ENCODE measurements at places on chromosomes 7 and 10.

DNA sequence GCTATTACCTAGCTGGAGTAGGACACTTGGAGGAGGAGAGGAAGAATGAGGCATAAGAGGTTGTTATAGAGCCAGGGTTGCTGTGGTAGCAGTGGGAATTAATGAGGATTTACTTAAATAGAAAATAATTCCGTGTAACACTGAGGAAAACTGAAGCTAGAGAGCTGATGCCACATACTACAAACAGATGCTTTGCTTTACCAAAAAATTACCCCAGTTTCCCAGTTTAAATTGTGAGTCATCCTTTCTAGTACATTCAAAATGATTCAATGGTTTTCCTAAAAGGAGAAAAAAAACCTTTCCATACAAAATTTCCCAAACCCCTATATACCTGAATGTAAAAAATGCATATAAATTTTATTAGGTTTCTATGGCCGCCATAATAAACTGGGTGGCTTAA is 58.3 kb downstream of the ZNF518A start:
- DNase-seq = peak; percentile 19

DNA sequence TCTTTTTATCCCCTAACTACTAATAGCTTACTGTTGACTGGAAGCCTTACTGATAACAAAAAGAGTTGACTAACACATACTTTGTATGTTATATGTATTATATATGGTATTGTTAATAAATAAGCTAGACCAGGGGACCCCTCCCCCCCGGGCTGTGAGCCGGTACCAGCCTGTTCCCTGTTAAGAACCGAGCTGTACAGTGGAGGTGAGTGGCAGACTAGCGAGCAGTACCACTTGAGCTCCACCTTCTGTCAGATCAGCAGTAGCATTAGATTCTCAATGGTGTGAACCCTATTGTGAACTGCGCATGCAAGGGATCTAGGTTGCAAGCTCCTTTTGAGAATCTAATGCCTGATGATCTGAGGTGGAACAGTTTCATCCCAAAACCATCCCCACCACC is 377.0 kb downstream of the IPMK start:
- no peak for DNase-seq

DNA sequence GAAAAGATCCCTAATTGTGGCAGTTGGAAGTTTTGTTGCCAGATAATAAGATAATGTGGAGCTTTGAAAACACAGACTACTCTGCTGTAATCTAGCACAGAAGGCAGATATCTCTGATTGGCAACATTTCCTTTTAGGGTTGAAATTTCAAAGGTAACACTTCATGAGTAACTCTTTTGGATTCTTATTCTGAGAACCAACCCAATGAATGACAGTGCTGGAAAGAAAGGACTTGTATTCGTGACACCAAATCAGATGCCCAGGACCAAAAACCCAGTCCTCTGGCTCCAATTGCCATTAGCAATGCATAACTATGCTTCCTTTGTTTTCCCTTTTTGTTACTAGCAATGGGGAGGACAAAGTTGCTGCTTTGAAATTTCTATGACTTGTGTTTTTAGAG is 41.0 kb upstream of the ELMO1 start:
- DNase-seq = no peak

DNA sequence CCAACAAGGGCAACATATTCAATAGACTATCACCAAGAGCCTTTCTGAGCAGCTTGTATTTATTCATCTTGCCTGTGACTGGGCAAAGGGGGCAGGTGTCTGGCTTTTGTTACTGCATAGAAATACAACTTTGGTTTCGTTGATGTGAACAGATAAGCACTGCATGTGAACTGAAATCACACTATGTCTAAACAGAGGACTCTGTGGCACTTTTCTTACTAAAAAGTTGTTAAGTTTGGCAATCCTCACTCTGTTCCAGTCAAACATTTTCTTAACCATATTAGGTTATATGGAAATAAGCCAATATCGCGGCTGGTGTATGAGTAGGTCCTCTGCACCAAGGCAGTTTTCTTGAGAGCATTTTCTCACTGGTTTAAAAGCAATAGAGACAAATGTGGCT is 48.5 kb downstream of the CALD1 start:
- peak; percentile 81 for DNase-seq

GRCh38 chr10:3660753-3661152 is 124.3 kb downstream of the KLF6 start:
- DNase-seq = no peak

GRCh38 chr10:28722065-28722803 is 44.9 kb downstream of the BAMBI start:
- peak; percentile 25 for DNase-seq

DNA sequence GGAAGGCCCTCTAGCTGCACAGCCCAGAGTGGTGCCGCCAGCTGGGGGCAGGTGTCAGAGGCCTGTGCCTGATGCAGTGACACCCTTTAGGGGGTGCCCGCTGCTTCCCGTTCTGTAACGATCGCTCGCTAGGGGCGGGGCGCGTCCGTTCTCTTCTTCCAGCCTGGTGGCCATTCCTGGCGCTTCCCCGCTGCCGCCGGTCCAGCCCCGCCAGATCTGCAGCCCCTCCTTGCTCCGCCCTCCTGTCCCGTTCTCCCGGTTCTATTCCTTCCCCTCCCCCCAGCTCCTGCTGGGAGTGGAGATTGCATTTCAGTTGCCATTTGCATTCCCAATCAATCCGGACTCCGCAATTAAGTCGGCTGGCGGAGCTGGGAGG is 39.2 kb downstream of the AGAP3 start:
- DNase-seq = peak; percentile 16

- peak; percentile 57 for DNase-seq
These were observed 301.6 kb upstream of the HPS1 start for GRCh38 chr10:98748298-98748697.
